Smooth muscle cell of bladder (primary cell): ENCODE measurements at places on chromosomes 13 and 19. TPM values are rescaled to one million over a fixed set of nuclear protein-coding genes. Genes with fewer than 3 reads are reported as not detected.

ZNF30 gene
- 2.2 and 2.3 TPM in 2 replicates for total RNA-seq

F2RL3 gene
- total RNA-seq, result under 0.01 and 0.18 TPM in 2 replicates

SMG9 gene
- total RNA-seq, result 5.5 and 7.4 TPM in 2 replicates

ZNF285 gene
- 2.0 and 2.4 TPM in 2 replicates for total RNA-seq

CYP4F12 gene
- 0.18 TPM in 1 of 2 replicates, not detected in the other for total RNA-seq

REEP6 gene
- 1.1 and 2.0 TPM in 2 replicates for total RNA-seq

RFPL4AL1 gene
- total RNA-seq, result not detected in 2 replicates

VAV1 gene
- under 0.01 TPM in 1 of 2 replicates, not detected in the other for total RNA-seq

SRRM5 gene
- not detected in 2 replicates for total RNA-seq

USP12 gene
- total RNA-seq, result 17.5 and 22.2 TPM in 2 replicates

MYO1F gene
- 0.14 and 0.37 TPM in 2 replicates for total RNA-seq

ASF1B gene
- 0.65 and 1.1 TPM in 2 replicates for total RNA-seq
